ENCODE measurements at places on chromosomes 5 and 9.

GRCh38 chr5:67315082-67315989 is 118.7 kb upstream of the CD180 start:
- peak; percentile 65 for DNase-seq

DNA sequence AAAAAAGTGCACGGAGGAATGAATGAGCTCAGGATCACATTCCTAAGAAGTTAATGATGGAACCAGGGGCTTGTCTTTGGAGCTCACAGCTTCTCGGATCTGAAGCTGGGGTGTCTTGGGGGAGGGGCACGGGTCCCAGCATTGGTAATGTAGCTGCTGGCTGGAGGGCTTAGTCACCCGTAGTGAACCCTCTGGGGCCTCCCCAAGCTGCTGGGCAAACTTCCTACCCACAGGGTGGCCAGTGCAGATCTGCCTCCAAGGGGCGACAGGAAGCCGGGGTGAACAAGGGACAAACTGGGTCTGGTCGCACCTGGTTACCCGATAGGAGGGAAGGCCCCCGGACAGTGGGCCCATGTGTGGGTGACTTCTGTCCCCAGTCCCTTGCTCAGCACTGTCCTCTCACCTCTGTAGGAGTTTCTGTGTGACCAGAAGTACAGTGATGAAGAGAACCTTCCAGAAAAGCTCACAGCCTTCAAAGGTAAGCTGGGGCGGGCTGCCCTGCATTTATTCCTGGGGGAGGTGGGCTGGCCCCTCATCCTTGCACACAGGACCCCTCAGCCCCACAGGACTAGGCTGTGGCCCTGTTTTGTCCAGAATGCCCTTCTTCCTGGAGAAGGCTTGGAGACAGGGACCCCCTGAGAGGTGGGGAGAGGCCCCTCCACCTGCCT is 14.1 kb upstream of the NUP214 start:
- no peak for DNase-seq

- DNase-seq, result no peak
Measured at GRCh38 chr5:32115985-32116384, 58.1 kb downstream of the GOLPH3 start.

DNA sequence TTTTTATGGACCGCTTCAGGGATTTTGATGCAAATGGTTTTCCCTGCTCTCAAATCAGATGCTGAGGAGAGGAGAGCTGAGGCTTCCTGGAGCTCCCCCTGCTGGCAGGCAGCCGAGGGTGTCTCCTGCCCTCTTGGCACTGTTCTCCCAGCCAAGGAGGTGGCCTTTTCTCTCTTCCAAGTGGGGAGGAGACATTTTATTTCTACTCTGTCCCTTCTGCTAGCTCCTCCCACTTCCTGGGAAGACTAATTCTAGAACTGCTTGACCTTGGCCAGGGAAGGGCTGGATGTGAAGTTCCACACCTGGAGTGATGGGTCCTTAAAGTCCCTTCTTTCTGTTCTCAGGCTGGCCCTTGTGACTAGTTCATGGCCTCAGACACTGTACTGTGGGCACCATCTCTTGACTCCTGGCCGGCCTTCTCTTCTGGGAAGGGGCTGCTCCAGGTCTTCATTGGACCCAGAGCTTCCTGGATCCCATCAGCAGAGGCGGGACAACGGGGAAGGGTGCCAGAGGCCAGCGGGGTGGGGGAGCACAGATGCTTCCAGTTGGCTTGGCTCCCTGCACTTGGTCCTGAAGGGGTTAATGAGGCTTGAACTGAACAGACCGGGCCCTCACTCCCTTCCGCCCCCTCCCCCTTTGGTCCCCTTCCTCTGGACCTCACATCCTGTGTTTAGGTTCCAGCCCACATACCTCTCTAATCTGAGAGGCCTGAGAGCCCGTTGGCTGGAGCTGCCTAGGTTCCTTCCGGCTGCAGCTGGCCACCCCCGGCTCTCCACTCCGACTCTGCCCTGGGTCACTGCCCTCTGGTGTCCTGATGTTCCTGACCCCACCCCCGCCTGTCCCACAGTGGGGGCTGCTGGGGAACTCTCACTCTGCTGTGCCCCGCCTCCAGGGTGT is 32.1 kb downstream of the PTPA start:
- peak; percentile 87 for DNase-seq

GRCh38 chr5:35876922-35877321 is 20.2 kb downstream of the IL7R start:
- peak; percentile 53 for DNase-seq

DNA sequence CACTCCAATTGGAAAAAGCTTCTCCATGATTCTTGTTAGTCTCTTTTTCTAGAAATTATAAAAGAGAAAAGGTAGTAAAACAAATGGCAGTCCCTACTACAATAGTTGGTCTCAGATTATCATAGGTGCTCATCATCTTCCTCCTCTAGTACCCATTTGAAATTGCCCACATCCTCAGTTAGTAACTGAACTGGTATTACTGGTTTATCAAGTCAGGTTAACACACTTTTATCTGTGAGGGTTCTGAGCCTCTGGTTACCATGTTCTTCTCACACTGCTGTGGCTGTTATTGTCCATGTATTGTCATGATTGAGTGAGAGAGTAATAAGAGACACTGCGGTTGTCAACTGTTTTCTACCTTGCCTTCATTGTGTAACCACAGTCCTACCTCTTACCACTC is 901.7 kb downstream of the TLE1 start:
- no peak for DNase-seq

DNA sequence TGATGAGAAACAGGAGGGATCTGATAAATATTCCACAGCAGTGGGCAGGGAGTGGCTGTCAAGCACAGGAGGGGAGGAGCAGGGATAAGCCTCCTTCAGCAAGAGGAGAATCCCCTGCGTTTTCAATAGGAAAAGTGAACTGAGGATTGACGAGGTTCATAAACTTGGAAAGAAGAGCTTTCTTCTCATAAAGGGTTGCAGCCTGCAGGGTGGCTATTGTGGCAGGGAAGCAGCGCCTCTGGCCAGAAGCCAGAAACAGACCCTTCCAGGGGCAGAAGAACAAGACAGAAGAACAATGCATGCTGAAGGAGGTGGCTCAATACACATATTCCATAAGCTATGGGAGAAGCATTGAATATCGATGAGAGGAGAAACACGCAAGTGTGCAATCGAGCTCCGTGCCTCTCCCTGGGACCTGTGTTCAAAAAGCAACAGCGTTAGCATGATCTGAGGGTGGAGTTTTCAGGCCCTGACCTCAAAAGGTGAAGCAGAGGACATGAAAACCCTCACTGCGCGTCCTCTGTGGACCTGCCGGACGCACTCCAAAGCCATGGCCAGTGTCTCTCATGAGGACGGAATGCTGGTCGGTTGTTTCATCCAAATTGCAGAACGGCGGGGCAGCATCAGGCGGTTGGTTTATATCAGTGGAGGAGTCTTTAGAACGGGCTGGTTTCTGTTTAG is 67.6 kb downstream of the ANKRD33B start:
- DNase-seq, result no peak

GRCh38 chr9:137919649-137920141 is 42.1 kb downstream of the CACNA1B start:
- no peak for DNase-seq

- no peak for DNase-seq
Measured at GRCh38 chr5:67009028-67009427, 187.6 kb downstream of the CD180 start.

GRCh38 chr9:93422977-93423616 is 28.4 kb upstream of the FAM120A start:
- no peak for DNase-seq

- DNase-seq, result no peak
Measured at GRCh38 chr5:16578474-16578883, 38.3 kb downstream of the RETREG1 start.

DNA sequence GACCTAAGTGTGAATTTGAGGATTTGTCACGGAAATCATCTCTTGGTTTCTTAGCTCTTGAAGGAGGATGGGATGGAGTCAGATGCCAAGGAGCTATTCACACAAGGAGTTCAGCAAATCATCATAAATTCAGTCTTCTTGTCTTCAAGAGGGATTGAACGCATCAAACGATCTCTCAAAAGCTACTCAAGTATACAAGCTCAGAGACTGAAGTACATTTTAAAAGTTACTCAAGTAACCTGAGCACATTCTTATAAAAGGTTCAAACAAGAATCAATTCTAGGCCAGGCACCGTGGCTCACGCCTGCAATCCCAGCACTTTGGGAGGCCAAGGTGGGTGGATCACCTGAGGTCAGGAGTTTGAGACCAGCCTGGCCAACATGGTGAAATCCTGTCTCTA is 21.1 kb upstream of the GOLPH3 start:
- no peak for DNase-seq

DNA sequence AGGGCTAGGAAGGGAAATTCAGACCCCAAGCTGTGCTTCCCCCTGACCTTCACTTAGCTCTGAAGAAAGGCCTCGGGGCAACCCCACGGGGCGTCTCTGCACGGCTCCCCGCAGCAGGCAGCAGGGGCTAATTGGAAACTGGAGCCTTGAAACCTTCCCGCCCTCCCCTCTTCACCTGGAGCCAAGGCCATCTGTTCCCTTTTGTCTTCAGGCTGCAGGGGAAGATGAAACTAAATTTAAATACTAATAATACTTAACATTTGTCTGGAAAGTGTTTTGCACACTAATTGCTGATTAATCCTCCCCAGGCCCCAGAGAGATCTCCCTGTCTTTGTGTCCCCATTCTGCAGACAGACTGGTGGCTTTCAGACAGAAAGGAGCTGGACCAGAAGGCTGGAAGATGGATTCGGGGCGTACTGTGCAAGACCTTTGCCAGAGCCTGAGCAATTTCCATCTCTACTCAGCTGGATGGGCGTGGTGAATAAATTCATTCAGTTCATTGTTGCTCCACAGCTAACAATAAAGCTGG is 34.1 kb upstream of the CPLX2 start:
- no peak for DNase-seq

- peak; percentile 23 for DNase-seq
Measured at GRCh38 chr5:156094001-156094400, 233.0 kb upstream of the SGCD start.

DNA sequence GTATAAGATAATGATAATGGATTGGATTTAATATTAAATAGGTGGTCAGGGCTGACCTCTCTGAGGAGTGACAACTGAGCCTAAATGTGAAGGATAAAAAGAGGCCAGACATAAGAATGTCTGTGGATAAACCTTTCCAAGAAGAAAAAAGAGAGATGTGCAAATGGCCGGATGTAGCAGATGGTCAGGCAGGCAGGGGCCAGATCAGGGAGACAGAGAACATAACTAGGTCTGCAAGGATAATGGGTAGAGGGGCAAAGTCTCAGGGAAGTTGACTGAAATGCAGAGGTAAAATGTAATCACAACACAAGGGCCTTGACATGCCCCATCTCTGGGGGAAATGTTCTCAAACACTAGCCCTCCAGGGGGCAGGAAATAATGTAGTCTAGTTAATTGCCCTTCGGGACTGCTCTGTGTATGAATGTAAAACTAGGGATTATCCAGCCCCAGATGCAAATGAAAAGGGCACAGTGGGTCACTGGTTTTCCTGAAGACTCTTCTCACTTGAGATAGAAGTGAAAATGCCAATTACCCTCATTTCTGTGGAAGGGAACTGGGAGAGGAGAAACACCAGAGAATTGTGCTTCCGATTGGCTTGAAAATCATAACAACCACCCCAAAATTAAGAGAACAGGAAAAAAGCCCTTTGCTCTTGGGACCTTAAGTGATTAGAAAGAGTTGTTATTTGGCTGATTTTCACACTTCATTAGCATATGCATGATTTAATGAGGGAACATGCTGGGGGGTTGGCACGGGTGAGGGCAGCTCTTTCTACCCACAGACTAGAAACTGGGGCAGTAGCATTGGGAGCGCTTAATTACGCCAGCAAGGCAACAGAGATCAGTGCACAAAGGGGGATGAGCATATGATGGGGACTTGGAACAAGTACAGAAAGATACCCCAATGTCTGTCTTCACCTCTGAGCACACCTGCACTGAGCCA is 88.6 kb downstream of the PPP2R2B start:
- no peak for DNase-seq

DNA sequence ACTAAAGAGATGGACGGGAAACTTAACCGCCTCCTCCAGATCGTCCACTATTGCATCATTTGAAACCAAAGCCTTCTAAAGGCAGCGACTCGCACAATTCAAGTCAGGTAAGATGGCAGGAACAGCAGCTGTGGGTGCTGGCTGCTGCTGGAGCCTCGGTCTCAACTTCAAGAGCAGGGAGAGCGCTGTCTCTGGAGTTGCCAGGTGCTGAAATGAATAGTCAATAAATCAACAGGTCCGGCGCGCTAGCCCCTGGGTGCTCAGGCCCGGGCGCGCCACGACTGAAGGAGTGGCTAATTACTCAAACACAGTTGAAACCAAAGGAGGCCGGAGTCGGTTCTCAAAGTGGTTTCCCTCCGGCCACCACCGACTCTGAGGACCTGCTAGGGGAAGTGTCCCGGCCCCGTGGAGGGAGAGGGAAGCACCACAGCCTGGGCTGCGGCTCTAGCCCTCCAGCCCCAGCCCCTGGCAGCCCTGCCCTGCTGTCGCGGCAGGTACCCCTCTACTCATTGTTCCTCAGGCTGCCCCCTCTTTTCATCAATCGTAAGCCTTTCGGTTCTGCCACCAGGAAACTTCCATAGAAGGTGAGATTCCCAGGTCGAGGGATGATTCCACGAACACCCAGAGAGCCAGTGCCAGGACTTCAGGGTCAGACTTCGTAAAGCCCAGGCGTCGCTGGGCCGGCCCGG is 804 bp downstream of the TTC39B start:
- DNase-seq, result peak; percentile 41
